ENCODE measurements at places on chromosomes 2 and 18.

DNA sequence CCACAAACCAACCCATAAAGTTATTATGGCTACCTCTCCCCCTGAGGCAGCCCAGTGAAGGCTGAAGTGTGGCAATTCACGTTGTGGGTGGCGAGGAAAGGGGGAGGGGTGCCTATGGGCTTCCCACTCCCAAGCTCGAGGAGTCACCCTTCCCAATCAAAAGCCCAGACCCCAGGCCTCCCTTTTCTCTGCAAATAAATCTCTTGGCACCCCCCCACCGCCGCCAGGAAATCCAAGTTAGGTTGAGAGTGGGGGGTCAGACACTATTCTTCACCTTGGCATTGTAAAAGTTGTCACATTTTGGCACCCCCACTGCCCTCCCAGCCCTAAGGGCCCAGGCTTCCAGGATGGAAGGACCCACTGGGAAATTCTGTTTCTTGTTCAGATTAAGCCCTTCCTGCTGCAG is 6.9 kb downstream of the ANKRD53 start:
- no peak for DNase-seq

DNA sequence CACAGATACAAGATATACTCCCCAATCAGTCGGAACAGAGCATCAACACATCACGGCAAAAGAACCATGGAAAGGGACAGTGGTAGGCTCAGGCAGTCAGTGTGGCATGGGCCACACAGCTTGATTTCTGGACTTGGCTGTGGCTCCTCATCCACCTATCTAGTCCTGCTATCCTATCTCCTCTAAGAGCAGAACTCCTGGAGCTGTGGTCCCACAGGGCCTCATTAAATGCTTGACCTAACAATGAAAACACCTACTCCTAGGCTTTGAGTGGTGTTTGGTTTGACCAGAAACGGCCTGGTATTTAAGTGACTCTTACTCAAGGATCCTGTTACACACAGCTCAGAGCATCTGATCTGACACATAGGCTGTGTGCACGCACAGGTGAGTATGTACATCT is 33.6 kb upstream of the SMAD2 start:
- no peak for DNase-seq

DNA sequence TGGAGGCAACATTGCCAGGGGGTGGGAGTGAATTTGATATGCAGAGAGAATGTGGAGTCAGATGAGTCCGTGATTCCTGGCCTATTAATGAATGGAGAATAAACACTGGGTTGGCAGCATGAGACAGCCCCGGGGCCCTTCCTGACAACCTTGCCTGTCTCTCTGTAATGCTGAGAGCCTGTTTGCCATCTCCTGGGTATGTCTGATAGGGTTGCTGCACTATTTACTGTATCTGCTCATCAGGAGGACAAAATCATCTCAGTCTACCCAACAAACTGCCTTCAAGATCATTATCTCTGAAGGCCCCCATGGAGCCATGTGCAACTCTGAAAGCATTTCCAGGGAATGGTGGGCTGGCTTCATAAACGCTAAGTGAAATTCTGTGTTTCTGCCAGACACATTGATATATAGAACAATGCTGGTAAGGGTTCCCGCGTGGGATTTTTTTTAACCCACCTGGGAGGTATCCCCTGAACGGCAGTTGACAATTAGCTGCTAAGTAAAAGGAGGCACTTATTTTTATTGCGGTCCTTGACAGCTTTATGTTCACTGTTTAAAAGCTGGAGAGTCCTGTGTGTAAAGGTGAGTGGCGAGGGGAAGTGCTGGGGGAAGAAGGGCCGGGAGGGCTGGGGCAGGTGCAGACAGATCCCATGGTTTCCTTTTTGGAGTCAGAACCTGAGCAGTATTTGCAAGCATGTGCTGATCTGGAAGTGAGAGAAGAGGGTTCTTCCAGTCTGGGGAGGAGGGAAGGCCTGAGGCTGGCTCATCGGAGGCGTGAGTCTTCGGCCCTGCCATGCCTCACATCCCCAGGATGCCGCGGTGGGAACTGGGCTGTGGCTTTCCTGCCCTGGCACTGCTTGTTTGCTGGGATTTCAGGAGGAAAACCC is 64.8 kb downstream of the ARHGAP25 start:
- no peak for DNase-seq

DNA sequence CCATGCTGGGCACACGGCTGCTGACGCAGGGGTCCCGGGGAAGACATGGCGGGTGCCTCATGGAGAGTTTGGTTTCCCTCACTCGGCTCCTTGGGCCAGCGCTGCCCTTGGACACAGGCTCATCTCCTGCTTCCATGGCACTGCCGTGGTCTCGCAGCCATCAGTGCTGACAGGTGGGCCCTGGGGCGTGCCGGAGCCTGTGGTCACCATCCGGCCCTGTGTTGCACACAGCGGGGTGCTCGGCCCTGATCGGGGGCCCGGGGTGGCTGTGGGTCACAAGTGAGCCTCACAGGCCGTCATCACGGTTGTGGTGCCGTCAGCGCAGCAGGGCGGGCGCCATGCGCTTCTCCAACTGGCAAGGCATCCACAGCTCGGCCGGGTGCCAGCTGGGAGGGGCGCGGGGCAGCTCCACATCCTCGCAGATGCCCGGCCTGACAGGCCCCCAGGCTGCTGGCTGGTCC is 582 bp downstream of the RTP5 start:
- DNase-seq: no peak

DNA sequence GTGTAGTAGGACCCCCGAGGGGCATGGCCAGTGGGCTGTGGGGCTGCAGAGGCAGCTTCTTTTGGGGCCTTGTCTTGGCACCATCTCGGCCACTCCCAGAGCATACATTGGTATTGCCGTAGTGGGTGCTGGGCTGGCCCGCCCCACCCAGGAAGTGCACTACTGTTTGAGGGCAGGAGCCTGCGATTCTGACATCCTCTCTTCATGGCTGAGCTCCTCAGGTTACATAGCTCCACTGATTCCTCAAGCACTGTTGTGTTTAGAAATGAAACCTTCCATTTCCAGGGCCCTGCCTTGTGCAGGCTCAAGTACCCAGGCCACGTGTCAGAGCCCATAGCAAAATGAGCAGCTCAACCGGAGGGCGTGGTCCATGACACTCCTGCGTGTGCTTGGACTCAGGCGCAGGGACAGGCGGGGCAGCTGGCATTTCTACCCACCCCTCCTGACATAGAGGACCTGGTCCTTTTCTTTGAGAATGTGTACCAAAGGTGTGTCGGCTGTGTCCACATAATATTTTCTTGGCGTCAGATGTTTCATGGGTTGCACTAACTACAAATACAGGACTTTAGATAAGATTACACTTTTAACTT is 67.9 kb downstream of the DGKD start:
- DNase-seq: peak; percentile 31

GRCh38 chr18:51030537-51031258 is 685 bp downstream of the SMAD4 start:
- peak; percentile 56 for DNase-seq

DNA sequence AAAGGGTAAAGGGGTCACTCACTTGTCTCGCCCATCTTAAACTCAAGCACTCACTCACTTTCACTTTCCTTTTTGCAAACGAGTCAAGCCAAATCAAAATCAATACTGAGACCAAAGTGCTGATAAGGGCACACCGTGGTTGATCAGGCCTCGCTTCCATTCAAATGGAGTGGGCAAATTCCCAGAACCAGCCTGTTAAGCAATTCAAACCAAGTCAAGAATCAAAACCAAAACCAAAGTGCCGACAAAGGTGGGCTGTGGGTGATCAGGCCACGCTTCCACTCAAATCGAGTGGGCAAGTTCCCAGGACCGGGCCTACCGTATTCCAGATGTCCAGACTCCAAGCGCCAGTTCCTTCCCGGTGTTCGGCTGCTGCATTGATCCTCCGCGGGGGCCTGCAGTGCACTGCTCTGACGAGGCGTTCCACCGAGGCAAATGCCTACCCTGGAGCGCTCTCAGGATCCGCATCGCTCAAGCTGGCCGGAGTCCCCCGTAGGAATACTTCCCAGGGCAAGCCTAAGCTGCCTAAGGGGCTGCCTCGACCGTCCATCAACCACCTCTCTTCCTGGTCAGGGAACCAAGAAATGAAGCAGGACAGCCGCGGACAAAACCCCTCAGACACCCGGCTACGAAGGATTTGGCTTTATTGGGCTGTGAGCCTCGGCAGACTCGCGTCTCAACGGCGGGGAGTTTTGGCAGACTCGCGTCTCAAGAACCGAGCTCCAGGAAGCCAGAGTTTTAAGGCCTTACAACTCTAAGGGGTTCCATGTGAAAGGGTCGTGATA is 89.9 kb upstream of the SLC1A4 start:
- no peak for DNase-seq

- DNase-seq: no peak
Measured at GRCh38 chr2:160006475-160006874, 55.9 kb downstream of the PLA2R1 start.

DNA sequence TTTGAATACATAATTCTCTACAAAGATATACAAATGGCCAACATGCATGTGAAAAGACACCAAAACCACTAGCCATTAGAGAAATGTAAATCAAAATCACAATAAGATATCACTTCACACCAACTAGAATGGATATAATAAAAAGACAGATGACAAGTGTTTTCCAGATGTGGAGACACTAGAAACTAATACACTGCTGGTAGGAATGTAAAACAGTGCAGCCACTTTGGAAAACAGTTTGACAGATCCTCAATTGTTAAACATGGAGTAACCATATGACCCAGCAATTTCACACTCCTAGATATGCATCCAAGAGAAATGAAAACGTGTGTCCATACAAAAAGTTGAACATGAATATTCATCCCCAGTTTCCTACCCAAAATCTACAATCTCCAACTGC is 9.8 kb upstream of the RAB11FIP5 start:
- DNase-seq: no peak

- no peak for DNase-seq
Measured at GRCh38 chr2:127048969-127049897, 57.7 kb downstream of the BIN1 start.

DNA sequence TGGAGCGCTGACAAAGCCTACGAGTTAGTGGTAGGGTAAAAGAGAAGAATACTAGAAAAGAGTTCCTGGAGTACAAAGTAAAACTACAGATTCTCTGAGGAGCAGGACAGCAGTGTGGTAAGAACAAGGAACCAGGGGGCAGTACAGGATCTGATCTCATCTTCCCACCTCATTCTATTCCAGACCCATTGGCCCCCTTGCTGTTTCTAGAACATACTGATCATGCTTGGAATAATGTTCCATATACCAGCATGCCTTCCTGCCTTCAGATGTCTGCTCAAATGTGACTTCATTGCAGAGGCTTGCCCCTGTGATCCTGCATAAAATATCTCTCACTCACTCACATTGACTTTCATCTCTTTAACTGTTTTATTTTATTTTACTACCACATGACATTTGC is 19.3 kb downstream of the MSGN1 start:
- DNase-seq: no peak

DNA sequence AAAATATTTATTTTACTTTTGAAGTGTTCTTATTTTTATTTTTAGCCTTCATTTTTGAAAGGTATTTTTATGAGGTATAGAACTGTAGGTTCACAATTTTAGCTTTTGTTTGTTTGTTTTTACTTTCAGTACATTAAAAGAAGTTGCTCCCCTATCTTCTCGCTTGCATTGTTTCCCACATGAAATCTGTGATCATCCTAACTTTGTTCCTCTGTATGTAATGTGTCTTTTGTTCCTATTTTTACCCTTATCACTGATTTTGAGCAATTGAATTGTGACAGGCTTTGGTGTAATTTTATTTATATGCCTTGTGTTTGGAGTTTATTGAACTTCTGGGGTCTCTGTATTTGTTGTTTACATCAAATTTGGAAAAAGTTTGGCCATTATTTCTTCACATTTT is 77.8 kb upstream of the TMEM87B start:
- no peak for DNase-seq

DNA sequence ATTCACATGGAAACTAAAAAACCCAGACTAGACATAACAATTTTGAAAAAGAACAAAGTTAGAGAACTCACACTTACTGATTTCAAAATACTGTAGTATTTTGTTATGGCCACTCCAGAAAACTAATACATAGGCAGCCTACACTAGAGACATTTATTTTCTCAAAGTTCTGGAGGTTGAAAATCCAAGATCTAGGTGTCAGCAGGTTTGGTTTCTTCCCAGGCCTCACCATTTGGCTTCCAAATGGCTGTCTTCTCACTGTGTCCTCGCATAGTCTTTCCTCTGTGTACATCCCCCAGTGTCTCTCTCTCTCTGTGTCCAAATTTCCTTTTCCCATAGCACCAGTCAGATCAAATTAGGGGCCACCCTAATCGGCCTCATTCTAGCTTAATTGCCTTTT is 95.0 kb downstream of the NR4A2 start:
- DNase-seq: no peak

DNA sequence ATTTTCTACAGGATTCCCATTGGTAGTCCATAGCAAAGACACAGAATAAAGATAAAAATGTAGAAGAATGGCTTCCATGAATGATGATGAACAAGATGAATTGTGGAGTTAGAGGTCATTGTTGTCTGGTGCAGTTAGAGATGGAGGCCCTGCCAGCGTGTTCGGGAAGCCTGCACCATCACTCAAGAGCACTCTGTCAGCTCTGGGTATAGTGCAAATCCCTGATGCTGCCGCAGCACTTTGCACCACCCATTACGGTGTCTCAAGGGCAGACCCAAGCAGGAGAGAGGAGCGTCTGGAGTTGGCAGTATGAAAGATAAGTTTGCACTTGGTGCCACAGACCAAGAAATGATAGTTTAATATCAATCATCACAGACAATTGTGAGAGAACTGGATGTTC is 181.6 kb upstream of the CHST9 start:
- no peak for DNase-seq

- DNase-seq: no peak
Measured at GRCh38 chr2:12486205-12487118, 230.3 kb upstream of the TRIB2 start.

- DNase-seq: no peak
Measured at GRCh38 chr18:44323125-44323524, 357.6 kb upstream of the SETBP1 start.

- no peak for DNase-seq
Measured at GRCh38 chr18:25075331-25075730, 276.6 kb downstream of the ZNF521 start.

DNA sequence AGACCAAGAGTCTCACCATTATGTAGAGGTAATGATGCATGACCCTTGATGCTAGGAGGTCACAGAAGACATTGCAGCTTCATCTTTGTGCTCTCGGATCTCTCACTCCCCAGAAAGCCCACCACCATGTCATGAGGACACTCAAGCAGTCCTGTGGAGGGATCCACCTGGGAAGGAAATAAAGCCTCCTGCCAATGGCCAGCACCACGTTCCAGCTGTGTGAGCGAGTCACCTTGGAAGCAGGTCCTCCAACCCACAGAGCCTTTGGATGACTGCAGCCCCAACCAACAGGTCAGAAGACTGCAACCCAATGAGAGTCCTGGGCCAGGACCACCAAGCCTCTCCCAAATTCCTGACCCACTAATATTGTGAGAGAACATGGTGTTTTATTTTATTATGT is 38.4 kb downstream of the CYP26B1 start:
- no peak for DNase-seq
